Kidney capillary endothelial cell (primary cell): ENCODE measurements at places on chromosomes 1 and 21.
A peak's percentile ranks its signal among the peaks of the same experiment; 100 is the strongest.

- no peak for DNase-seq
These were observed 38.2 kb downstream of the NTPCR start for GRCh38 chr1:232988572-232989040.

GRCh38 chr1:48674641-48675040 is 102.0 kb downstream of the BEND5 start:
- peak; percentile 5 for DNase-seq

- DNase-seq: no peak
These were observed 121.1 kb upstream of the RUNX1 start for GRCh38 chr21:35170244-35170643.

- DNase-seq: no peak
These were observed 5.4 kb downstream of the ARHGEF10L start for GRCh38 chr1:17544776-17545350.

GRCh38 chr1:48219803-48220202 is 2.7 kb upstream of the SLC5A9 start:
- no peak for DNase-seq
